T-helper 1 cell (primary cell): ENCODE measurements at places on chromosomes 1 and 21.
A peak's percentile ranks its signal among the peaks of the same experiment; 100 is the strongest.

- no peak for DNase-seq
These were observed 386.6 kb downstream of the KIF26B start for GRCh38 chr1:245541369-245541768.

DNA sequence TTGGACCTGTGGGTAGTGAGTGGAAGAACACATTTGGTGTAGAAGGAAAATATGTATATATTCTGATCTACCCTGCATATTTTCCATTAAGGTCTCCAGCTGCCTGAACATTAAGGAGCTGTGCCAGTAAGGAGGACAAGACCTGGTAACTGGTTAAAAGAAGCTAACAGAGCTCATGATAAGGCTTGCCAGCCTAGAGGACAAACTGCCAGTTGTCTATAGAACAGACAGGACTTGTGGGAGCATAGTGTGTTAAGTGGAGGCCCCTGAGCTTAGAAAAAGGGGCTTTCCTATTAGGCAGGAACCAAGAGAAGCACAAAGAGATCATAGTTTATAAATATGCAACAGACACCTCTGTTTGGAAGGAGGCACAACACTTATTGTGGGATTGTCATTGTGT, 23.0 kb downstream of the DNM3 start:
- no peak for DNase-seq

DNA sequence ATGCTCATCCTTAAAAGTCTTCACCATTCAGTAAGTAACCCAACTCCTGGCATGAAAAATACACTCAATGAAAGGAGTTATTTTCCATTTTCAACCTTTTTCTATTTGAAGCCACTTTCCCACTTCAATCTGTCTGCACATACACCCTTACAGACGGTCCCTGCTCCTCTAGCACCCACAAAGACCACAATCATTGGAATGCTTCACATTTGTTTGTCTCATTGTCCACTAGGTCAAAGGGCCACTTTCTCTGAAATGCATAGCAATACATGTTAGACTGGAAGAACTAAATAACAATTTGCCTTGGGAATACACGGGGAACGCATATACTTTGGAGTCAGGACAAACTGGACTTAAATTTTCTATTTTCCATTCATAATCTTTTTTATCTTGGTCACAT, 487.1 kb upstream of the C1orf87 start:
- no peak for DNase-seq

- DNase-seq = no peak
These were observed 28.6 kb upstream of the IFNAR1 start for GRCh38 chr21:33296156-33296555.

- DNase-seq = no peak
These were observed 178.4 kb upstream of the CXADR start for GRCh38 chr21:17334484-17334883.

DNA sequence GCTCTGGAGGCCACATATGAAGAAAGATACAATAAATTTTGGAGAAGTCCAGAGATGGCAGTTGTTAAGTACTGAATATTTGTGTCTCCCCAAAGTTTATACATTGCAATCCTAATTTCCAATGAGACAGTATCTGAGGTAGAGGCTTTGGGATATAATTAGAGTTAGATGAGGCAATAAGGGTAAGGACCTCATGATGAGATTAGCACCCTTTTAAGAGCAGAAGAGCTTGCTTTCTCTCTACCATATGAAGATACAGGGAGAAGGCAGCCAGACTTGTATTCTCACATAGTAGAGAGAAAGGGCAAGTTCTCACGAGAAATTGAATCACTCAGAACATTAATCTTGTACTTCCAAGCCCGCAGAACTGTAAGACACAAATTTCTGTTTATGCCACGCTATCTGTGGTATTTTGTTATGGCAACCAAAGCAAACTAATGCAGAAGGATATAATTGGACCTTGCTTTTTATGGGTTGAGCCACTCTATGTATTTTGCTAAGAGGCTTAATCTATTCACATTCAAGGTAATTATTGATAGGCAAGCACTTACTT, 430.1 kb downstream of the KCNT2 start:
- DNase-seq = no peak

GRCh38 chr1:207860531-207860930, 50.4 kb downstream of the CD34 start:
- no peak for DNase-seq

DNA sequence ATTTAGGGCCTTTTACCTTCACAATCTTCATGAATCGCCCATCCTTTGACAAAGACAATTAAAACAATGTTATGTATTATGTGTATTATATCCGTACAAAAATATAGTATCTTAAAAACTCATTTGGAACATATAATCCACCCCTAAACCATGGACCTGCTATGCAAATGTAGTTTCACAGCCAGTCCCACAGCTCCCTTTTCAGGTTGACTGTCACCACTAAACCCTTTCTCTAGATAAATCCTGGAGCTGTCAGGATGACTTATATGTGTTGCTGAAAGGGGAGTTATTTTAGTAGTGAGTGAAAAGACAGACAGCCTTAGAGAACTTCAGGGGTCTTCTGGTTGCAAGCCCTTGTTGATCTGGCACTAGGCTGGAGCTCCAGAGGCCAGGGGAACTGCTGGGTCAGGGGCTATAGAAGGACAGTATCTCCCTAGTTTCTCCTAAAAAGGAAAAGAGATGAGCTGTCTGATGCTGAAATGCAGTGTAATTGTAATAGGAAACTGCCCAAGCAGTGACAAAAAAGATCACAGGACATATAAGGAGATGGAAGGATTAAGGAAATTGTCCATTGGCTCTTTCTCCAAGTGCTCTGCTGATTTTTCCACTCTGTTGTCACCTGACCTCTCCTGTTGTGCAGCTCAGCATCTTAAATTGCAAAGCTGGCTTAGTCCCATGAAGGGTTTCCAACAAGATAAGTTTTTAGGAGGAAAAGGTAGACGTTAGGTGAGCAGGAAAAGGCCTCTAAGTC, 127.7 kb downstream of the S1PR1 start:
- no peak for DNase-seq

DNA sequence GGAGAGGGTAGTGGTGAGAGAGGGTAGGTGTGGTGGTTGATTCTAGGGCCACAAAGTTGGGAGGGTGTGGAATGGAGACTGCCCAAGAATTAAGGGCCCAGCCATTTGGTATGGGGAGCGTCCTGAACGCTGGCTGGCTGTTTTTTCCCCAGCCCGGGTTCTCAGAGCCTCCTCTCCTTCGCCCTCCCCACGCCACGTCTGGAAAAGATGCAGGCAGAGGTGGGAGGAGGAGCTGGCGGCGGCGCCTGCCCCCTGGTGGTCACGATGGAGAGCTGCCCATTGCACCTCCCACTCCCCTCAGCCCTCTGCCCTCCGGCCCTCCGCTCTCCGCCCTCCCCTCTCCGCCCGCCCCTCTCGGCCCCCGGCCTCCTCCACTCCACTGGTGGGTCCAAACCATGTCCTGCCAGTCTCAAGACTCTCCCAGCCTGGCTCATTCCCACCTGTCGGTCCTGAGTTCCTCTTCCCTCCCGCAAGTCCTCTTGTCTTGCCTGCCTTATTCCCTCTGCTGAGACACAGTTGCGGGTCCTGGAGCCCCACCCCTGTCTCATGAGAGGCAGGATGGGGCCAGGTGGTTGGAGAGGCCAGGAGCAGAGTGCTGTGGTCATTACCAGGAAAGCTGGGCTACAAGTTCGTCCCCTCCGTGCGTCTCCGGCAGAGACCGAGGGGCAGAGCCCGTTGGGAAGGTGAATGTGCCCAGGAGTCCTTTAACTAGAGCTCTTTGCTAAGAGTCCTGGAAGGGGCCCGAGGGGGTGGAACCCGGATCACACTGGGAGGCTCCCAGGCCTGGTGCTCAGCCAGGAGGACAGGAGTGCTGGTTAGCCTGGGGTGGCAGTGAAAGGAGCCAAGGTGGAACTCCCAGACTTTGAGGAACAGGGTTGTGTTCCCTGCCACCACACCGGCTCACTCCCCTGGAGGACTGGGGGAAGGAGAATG, 22.6 kb downstream of the ETNK2 start:
- DNase-seq = peak; percentile 38

DNA sequence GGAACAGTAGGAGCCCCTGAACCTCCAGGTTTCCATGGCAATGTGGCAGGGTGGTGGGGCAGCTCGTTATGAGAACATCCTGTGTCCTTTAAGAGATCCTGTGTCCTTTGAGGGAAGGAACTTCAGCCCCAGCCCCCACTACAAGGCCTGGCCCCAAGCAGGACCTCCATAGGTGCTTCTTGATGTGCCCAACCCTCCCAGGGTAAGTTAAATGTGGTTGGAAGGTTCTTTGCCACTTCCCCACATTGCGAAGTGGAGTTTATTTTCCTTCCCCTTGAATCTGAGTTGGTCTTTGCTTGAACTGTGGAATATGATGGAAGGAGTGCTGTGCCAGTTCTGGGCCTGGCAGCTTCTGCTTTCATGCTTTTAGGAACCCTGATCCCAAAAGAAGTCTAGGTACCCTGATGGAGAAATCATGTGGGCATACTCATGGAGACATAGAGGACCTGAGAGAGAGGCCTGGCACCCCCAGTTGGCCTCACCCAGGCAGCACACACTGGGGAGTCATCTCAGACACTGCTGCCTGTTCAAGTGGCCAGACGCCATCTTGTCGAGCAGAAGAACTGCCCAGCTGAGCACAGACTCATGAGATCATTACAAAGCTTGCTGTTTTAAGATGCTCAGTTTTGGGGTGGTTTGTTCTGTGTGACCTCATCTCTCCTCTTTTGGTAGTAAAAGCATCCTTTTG, 44.1 kb upstream of the ACTL8 start:
- DNase-seq = no peak

GRCh38 chr1:246261639-246262038, 245.4 kb downstream of the SMYD3 start:
- no peak for DNase-seq

DNA sequence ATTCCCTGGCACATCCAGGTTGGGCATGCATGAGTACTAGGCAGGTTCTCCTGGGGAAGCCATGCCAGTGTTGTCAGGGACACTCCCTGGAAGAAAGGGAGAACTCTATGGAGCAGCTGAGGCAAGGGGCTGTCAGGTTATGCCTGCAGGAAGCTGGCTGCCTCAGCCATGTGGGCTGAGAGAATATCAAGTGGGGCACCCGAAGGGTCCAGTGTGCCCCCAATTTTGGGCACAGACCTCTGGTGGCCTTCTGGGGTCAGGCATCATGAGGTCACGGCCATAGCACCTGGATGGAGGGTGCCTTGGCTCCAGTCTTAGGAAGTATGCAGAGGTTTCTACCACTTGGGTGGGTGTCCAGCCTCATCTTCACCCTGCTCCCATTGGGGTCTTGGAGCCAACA, 2.6 kb downstream of the CSF3R start:
- no peak for DNase-seq

- DNase-seq = no peak
These were observed 1.4 kb downstream of the PEAR1 start for GRCh38 chr1:156894711-156895454.

DNA sequence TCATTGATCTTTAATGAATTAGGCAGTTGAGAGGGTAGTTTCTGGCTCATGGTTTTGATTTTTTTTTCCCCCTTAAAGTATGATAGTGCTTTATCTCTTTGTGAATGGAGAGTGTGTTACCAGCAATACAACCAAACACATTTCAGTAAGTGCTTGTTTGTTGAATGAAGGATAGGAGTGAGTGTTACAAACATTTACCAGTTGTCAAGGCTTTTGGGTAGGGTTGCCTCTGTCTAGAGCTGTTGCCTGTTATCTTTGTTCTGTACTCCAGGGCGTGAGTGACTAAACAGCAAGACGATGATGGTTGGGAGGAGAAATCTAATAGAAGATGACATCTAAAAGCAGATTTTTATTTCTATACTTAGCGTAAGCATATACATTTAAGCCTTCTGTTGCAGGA, 21.5 kb downstream of the MAP3K7CL start:
- no peak for DNase-seq

DNA sequence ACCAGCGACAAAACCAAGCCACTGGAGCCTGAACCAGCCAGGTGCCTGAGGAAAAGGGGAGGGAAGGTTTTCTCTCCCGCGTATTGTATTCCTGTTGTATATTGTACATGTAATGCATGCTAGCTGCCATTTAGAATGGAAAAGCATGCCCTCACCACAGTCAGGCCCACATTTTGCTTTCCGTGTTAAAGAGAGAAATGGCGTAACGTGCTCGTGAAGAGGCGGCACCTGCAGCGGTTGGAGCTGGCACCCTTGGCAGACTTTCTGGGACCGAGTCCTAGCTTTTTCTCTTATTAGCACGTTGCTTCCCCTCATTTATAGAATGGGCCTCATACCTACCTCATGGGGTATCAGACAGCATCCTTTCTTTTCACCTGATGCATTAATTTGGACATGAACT, 135.3 kb upstream of the IRF2BP2 start:
- DNase-seq = no peak

- no peak for DNase-seq
These were observed 1.4 kb upstream of the CELF3 start for GRCh38 chr1:151718011-151718431.

DNA sequence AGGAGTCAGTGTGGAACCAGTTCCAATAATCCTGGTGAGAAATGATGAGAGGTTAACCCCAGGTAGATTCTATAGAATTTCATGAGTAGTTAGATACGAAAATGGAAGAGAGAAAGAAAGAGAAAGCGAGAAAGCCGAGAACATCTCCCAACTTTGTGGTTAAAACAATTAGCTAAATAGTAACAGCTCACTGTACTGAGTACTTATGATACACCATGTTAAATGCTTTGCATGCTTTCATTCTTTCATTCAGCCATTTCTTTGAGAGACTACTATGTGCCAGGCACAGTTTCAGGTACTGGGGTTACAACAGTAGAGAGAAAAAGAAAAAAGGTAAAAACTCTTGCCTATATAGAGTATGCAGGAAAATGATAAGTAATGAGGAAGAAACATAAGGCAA, 109.7 kb upstream of the SYT6 start:
- DNase-seq = no peak

GRCh38 chr1:183957216-183957830, 80.2 kb downstream of the COLGALT2 start:
- DNase-seq = no peak

GRCh38 chr1:52192436-52192835, 50.5 kb downstream of the ZFYVE9 start:
- DNase-seq = no peak

- no peak for DNase-seq
These were observed 758 bp upstream of the ATAD3B start for GRCh38 chr1:1470626-1471388.

- no peak for DNase-seq
These were observed 124.0 kb downstream of the PROX1 start for GRCh38 chr1:214111796-214112195.

GRCh38 chr1:14891991-14892390, 261.6 kb upstream of the TMEM51 start:
- no peak for DNase-seq
